NCI-H345 (cell line): ENCODE measurements at places on chromosomes 7 and 10.
A peak's percentile ranks its signal among the peaks of the same experiment; 100 is the strongest.

DNA sequence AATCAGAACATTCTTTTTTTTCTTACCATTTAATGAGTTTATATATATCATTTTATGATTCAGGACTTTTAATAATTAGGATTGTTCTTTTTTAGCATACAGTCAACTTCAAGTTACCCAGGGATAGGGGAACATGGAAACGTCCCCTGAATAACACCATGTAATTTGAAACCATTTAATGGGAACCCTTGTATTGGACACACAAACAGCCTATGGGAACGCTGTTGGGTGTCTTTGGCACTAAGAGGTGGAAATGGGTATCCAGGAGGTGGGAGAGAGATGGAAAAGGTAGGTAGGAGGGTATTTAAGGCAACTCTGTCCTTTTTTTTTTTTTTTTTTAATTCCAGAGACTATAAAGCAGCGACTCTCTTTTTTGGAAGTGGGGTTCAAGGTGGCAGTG lies 2.6 kb downstream of the LUC7L2 start:
- no peak for DNase-seq

DNA sequence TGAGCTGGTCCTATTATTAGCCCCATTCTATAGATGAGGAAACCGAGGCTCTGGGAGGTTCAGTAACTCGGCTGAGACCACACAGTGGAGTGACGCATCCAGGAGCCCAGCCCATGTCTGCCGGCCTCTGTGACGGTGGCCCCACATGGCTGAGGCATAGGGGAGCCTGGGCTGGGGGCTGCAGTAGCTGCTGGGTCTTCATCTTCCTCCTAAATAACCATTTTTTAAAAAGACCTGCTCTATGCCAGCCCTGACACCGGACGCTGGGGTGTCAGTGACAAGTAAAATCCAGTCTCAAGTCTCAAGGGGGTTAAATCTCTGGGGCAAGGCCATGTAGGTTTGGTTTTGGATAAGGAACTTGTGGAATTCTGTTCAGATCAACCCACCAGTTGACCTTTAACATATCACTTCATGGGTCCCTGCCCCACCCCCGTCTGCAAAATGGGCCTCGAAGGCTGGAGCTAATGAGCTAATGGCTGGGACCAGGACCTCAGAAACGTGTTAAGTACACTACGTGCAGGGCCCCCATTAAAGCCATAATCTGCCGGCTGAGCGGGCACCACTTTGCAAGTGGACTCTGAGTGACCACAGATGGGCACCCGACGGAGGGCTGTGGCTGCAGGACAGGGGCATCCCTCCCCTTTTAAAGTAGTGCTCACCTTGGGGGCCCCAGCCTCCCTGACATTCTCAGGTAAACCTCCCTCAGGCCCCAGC lies 136.5 kb upstream of the UNC5B start:
- no peak for DNase-seq

- no peak for DNase-seq
These were observed 181.6 kb downstream of the XPNPEP1 start for GRCh38 chr10:109741712-109742111.

- DNase-seq: peak; percentile 83
These were observed 21.3 kb downstream of the DLG5 start for GRCh38 chr10:77905086-77905748.

GRCh38 chr10:75506930-75507329 lies 75.5 kb downstream of the LRMDA start:
- no peak for DNase-seq

- DNase-seq: no peak
These were observed 10.3 kb upstream of the PBLD start for GRCh38 chr10:68342909-68343516.

DNA sequence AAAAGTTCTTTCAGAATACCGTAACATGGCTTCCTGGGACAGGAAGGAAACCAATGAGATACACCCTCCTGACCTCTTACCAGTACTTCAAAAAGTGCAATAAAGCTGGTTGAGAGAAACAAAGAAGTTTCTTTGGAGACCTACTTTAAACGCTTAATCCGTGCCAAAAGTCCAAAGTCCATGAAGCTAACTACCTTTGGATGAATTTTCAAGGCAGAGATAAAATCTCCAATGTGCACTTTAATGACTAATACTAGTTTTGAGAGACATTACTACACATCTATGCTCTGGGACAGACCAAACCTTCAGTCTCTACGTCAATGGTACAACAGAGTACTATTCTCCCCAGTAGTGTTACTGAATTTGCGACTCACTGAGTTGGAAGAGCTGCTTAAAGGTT lies 46.1 kb downstream of the UBE2H start:
- no peak for DNase-seq

- no peak for DNase-seq
These were observed 231.7 kb downstream of the ELMO1 start for GRCh38 chr7:37216923-37217322.
